Renal pelvis (tissue), 12 donors: ENCODE measurements at places on chromosomes 3 and 15. TPM values are rescaled to one million over a fixed set of nuclear protein-coding genes. Genes with fewer than 3 reads are reported as not detected.

GOLGA8O gene
- 0.73 TPM for polyA plus RNA-seq

- no peak for DNase-seq
Measured at GRCh38 chr3:171803044-171803443, 7.2 kb downstream of the PLD1 start.

- DNase-seq, result no peak
Measured at GRCh38 chr15:27589260-27589659, 509.9 kb downstream of the OCA2 start.

TRAIP gene
- polyA plus RNA-seq, result 13.1 TPM

GRCh38 chr3:142568393-142569017 is 10.0 kb downstream of the ATR start:
- DNase-seq, result no peak

DNA sequence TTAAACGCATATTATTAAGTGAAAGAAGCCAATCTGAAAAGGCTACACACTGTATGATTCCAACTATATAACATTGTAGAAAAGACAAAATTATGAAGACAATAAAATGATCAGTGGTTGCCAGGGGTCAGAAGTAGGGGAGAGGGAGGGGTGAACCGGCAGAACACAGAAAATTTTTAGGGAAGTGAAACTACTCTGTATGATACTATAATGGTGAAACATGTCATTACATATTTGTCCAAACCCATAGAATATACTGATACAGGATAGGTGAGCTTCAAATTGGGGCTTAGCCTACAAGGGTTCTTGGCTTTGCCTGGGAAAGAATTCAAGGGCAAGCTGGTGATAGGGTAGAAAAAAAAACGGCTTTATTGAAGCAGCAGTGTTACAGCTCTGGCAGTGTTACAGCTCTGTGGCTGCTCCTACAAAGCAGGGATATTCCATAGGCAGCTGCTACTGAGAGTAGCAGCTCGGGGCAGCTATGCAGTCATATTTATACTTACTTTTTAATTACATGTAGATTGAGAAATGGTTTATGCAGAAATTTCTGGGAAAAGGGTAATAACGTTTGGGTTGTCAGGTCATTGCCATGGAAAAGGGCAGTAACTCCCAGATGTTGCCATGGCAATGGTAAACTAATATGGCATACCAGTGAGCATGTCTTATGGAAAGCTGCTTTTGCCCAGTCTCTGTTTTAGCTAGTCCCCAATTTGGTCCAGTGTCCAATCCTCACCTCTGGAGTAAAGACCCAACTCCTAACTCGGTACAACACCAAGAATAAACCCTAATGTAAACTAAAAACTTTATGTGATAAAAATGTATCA is 125.1 kb upstream of the SLC25A36 start:
- peak; percentile 8 for DNase-seq

AMIGO3 gene
- 2.5 TPM for polyA plus RNA-seq

- DNase-seq, result no peak
Measured at GRCh38 chr3:186241910-186242821, 119.9 kb downstream of the DGKG start.

DZIP1L gene
- 15.4 TPM for polyA plus RNA-seq

DNA sequence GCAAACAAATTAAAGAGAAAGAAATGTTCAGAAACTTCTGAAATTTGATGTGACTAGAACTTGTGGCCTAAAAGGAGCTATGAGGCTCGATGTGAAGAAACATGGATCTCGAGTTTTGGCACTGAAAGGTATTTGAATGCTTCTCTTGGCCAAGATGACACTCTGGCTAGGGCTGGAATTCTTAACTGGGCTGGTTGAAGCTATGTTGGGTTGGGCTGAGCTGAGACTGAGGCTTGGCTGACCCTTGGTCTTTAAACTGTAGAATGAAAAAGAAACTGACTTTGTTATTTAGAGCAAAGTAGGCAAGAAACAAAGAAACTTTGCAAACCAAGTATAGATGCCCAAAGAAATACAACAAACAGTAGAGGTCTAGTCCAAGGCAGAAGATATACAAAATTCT is 28.1 kb upstream of the CLDN16 start:
- DNase-seq, result no peak

DNA sequence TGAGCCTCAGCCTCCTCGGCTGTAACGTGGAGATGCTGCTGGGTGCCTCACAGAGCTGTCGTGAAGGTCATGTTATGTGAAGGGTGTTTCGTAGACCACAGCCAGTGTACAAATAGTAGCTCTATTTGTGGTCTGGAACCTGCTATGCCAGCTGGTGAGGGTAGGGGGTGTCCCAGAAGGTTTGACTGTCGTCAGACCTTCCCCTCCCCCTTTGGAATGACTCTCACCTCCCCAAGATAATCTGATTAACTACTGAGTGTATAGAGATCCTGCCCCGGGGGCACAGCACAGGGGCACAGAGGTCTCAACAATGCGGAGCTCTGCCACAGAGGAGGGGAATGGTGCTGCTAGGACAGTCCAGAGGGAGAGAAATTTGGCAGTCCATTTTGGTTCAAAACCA is 20.5 kb downstream of the FGD5 start:
- no peak for DNase-seq
